ENCODE measurements at places on chromosomes 13 and 19.

DNA sequence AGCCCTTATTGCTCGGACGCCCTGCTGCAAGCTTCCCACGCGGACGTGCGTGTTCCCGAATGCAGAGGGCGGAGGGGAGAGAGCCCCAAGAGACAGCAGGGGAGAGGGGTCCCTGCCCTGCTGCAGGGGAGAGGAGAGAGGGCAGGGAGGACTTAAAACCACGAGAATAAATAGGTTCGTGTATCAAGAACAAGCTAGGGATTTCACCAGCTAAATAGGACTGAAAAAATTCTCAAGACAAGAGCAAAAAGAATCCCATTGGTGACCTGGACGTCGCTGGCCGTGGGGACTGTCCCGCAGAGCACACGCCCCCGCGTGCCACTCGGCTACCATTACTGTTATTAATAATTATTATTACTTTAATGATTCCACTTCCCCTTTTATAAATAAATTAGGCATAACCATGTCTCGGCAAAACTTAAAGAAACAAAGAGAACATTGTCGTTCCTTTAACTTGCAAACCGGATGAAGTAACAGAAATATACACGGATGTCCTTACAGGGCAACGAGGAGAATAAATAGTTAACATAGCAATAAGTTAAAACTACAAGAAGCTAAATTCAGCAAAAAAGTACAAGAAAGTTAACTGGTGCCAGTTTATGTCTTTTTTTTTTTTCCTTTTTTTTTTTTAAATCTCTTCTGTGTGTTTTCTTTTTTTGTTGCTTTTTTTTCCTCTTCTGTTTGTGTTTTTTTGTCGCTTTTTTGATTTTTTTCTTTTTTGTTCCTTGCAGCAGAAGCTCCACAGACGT, 16.6 kb downstream of the PRKCSH start:
- peak; percentile 67 for DNase-seq

- peak; percentile 18 for DNase-seq
Observed at GRCh38 chr19:34838248-34838647, 65.2 kb upstream of the ZNF599 start.

GRCh38 chr19:51407511-51408131, 9.8 kb downstream of the SIGLEC10 start:
- DNase-seq: peak; percentile 23

GRCh38 chr19:38949580-38950367, 19.0 kb downstream of the MRPS12 start:
- peak; percentile 88 for DNase-seq

GRCh38 chr13:98068521-98068920, 74.4 kb upstream of the FARP1 start:
- DNase-seq: no peak

- DNase-seq: no peak
Observed at GRCh38 chr13:21501686-21502085, 42.6 kb upstream of the ZDHHC20 start.

DNA sequence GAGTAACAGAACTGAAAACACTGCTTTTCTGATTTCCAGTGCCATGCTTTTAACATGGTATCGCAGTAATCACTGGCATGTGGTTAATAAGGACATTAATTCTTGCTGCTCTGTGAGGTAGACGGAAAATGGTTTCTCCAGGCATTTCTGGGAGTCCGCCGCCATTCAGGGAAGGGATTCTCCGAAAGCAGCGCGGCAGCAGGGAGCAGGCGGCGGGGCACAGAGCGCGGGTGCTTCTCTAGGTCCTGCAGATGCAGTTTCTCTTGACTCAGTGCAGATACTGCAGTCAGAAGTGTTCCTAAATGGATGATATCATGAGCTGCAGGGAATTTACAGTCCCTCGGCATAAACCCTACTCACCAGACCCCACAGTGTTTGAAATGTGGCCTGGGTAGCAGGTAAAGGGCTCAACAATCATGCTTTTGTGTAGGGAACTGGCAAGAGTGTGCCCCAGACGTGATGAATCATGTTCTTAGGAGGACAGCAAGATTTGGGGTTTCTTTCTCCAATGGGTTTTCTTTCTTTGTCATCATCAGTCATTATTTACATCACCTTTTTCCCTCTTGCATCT, 338.6 kb upstream of the ARGLU1 start:
- no peak for DNase-seq

DNA sequence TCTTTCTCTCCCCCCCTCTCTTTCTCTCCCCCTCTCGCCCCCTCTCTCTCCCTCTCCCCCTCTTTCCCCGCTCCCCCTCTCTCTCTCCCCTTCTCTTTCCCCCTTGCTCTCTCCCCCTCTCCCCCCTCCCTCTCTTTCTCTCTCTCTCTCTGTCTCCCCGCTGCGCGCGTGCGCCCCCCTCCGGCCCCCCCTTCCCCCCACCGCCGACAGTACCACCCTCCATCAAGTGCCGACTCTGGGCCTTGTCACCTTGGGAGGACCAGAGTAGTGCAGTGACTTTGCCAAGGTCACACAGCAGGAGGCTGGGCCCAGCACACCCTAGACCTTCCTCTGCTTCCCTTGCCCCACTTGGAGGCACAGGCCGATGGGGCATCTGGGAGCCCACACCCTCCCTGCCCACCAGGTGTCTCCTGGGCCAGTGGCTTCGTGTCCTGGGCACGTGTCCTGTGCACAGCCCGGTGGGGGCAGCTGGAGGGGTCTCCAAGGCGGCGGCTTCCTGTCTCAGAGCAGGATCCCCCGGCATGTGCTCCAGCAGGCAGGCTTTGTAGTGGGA, 121.6 kb downstream of the KDM4B start:
- DNase-seq: no peak

DNA sequence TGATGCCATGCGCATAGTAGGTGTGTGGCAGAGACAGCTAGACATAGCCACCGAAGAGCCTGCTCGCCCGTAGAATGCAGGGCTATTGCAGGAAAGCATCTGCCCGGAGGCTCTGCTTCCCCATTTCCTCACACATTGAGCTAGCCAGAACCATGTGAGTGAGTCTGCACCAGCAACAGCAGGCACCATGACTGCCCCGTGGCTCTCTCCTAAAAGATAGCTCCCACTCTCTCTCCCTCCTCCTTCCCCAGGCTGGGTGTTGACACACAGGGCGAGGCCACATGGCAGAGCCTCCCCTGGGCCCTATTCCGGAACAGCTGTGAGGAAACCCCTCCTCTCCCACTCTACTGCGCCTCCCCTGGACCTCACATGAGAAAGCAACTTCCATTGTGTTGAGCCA, 52.3 kb upstream of the ATP12A start:
- no peak for DNase-seq

GRCh38 chr13:63279136-63279535, 1863.5 kb upstream of the PCDH20 start:
- peak; percentile 24 for DNase-seq

GRCh38 chr19:45498411-45499195, at the start of gene PPM1N:
TSS of gene PPM1N (plus strand) at chr19:45498443. CDS start at chr19:45498473, 30 bp downstream.
- DNase-seq: no peak

GRCh38 chr13:59673286-59673685, 490.4 kb downstream of the DIAPH3 start:
- DNase-seq: no peak

Data from COLO829 (cell line).